Neural crest cell (in vitro differentiated cells): ENCODE measurements at places on chromosomes 3 and 15.

- no peak for DNase-seq
Observed at GRCh38 chr15:51765751-51766150, 14.4 kb downstream of the TMOD2 start.

GRCh38 chr15:71084264-71084663 lies 31.0 kb upstream of the THSD4 start:
- no peak for DNase-seq

GRCh38 chr3:99175276-99175812 lies 273.8 kb upstream of the DCBLD2 start:
- no peak for DNase-seq

- no peak for DNase-seq
Observed at GRCh38 chr3:179921500-179921899, 115.2 kb downstream of the PEX5L start.

DNA sequence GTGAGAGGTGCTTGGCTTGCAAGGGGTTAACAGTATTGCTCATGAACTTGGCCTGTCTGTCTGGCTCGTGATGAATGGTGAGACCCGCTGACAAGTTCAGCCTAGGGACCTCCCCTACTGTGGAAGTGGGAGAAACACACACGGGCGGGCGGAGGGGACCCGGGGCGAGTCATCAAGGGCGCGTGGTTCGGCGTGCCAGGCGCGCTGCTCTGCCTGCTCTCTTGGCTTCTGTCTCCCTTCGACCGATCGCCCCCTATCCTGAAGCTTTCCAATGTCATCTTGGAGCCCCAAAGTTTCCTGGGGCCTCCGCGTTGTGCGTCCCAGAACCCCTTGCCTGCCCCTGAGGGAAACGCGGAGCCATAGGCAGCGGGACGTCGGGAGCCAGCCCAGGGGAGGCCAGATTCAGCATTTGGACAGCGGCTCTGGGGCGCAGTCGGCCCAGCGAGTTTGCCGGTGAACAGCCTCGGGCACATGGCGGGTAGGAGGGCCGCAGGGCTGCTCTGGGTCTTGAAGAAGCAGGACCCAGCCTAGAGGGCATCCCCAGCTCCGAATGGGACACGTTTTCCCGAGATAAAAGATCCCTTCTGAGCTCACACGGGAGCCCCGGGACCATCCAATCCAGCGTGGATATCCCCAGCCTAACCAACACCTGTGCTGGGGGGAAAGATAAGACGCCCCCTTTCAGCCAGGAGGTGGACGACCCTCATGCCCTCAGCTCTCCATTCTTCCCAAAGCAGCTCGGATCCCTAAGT lies 27.0 kb upstream of the POLG start:
- DNase-seq = peak; percentile 80

GRCh38 chr3:188036375-188037194 lies 117.4 kb upstream of the LPP start:
- no peak for DNase-seq

GRCh38 chr3:192675958-192676649 lies 51.2 kb downstream of the FGF12 start:
- DNase-seq = no peak

DNA sequence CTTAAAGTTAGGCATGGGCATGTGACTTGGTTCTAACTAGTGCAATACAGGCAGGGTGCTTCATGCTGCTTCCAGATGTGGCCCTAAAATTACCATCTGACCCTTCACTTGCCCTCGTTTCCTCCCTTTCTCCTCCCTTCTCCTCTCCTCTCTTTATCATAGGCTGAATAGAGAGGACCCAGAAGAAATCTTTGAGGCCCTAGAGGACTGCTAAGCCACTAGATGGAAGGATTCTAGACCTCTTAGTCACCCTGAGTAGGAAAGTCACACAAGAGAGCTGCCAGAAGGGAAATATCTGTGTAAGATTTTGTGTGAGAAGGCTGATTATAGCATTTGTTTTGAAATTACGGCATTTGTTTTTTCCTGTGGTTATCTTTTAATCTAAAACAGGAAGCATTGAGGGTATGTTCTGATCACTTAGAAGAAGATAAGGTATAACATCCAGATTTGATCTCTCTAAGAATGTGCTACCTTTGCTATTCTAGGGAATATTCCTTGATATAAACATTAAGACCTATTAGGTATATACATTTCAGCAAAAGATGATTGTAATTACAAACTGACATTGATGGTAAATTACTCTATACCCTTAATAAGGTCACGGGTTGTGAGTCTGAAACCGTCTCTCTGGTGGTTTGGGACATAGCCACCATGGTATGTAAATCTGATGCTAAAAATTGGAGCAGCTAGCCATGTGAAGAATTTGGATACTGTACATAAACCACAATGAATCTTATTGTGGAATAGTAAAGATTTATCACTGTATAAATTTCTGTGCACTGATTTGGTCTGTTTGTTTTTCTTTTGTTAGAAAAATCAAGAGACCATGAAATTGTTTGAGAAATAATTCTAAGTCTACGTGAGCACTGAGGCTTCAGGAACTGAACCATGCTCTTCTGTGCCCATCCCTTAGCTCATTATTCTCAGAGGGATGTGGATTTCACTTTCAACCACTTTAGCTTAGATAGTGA lies 84.1 kb downstream of the TP63 start:
- no peak for DNase-seq

DNA sequence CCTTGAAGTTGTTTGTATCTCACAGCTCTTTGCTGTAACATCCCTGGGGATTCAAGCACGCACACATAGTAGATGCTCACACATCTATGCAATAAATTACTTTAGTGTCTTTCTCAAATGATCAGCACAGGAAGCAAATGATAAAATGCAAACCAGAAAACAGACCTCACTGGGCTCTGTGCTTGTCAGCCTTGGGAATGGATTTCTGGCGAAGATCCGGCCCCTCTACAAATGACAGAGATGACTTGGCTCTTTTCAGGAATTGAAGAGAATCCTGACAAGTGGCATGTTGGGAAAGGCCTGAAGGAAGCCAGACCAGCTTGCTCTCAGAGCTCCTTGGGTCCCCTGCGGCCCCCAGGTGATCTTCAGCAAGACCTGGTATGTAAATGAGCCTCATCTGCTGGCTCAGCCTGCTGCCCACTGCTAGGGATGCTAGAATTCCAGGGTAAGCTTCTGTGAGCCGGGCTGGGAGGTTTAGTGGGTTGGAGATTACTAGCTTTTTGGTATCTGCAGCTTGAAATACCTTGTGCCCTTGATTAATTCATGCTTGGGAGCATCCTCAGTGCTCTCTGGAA lies 54.1 kb downstream of the LPP start:
- DNase-seq = no peak

DNA sequence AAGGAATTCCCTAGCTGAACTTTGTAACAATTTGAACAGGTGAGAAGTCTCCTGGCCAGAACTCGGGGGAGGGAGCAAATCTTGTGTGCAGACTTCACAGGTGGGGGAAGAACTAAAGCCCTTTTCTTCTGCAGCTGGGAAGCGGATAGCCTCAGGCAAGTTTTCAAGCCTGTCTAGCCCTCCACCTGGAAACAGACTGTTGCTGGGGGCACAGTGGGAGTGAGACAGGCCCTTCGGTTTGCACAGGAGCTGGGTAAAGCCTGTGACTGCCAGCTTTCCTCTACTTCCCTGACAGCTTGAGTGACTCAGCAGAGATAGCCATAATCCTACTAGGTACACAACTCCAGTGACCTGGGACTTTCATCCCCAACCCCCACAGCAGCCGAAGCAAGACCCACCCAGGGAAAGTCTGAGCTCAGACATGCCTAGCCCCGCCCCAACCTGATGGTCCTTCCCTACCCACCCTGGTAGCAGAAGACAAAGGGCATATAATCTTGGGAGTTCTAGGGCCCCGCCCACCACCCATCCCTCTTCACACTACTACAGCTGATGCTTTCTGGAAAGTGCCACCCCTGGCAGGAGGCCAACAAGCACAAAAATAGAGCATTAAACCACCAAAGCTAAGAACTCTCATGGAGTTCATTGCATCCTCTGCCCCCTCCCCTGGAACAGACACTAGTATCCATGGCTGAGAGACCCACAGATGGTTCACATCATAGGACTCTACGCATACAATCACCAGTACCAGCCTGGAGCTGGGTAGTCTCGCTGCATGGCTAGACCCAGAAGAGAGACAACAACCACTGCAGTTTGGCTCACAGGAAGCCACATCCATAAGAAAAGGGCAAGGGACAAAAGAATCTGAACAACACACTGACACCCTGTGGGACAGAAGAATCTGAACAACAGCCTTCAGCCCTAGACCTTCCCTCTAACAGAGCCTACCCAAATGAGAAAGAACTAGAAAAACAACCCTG lies 479.0 kb downstream of the RAP2B start:
- DNase-seq = no peak

DNA sequence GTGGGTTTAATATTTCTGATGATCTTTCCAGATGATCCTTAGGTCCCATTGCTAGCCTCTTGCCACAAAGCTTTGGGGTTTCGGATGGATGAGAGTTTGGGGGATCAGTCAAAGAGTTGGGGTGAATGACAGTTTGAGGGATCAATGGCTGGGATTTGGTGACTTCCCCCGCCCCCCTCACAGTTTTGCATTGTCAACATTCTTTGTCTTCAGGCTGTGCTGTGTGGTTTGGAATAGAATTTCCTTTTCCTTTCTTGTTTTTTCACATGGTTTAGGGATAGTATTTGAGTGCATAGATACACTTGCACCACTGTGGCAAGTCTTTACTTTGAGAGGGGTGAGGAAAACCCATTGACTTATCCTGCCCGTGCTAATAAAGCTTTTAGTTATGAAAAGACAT lies 14.3 kb downstream of the MEF2A start:
- DNase-seq = no peak

DNA sequence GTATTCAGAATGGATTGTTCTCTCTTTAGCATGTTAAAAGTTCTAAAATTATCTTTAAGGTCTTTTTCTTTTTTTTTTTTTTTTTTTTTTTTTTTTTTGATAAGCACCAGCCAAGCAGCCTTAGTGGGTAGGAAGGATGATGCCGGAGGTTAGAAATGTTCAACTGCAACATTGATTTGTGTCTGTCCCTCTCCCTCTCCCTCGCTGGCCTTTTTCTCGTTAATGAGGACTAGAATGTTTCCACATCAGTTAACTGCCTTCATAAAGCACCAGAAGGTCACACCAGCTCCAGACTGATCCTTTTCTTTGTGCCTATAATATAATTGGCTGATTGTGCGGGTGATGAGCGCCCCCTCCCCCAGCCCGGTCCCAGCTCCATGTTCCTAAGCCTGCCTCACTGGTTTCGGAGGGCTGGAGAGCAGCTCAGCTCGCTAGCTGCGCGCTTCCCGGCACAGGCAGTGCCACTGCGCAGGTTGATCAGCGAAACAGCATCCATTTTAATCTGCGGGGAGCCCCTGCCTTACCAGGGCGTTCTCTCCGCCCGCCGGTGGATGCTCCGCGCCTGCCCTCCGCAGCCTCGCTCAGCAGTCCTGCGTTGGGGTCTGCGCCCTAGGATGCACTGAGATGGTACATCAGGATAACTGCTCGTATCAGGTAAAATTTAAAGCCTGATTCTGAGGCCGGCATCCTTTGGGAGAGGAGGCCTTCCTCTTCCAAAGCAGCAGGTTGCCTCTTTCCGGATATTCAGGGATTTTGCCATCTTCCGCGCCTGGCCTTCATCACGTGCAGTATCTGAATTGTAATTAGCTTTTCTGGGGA lies 148.9 kb upstream of the IL12A start:
- DNase-seq = peak; percentile 72
